ENCODE measurements at places on chromosomes 3 and 15. TPM values are rescaled to one million over a fixed set of nuclear protein-coding genes. Genes with fewer than 3 reads are reported as not detected.
A peak's percentile ranks its signal among the peaks of the same experiment; 100 is the strongest.

GRCh38 chr15:93982226-93982727 is 249.1 kb upstream of the MCTP2 start:
- H3K27ac ChIP-seq: peak overlapping the region; percentile 68
- H3K27me3 ChIP-seq: no peaks in the 10 kb centered on the region
- H3K4me1 ChIP-seq: peaks cover 42% of the 10 kb centered on the region
- no peaks in the 10 kb centered on the region for H3K36me3 ChIP-seq

- H3K36me3 ChIP-seq: no peaks in the 10 kb centered on the region
- peaks cover 10% of the 10 kb centered on the region for H3K4me1 ChIP-seq
- no peak for DNase-seq
- no peak overlapping the region for H3K4me3 ChIP-seq
These were observed 20.6 kb downstream of the SPSB4 start for GRCh38 chr3:141071681-141072260.

LRRC2 gene
- total RNA-seq: 0.83 TPM

RYR3 gene
- total RNA-seq: 3.7 TPM
